ENCODE measurements at places on chromosomes 6 and 20.

DNA sequence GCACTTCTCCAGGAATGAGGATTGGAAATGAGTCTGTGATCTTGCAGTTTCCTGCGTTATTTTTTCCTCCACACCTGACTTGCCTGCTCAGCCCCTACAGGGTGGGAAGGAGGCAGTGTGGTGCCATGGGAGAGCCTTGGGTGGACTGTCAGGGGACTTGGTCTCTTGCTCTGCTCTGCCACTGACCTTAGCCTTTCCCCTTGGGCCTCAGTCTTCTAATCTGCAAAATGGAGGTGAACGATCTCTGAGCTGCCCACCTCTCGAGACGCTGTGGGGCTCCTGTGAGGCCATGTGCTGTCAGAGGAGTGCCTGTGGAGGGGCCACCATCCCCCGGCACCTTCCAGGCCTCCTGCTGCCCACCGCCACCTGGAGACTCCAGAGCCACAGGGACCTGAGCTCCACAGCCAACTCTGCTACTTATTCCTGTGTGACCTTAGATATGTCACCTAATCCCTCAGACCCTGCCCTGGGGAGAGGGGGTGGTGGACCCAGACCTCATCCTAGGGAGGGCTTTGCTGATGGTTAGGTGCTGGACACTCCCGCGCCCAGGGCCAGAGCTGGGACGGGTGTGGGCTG, 45.8 kb upstream of the MLN start:
- no peak for DNase-seq

- DNase-seq, result no peak
Observed at GRCh38 chr6:17311595-17312311, 30.6 kb downstream of the RBM24 start.

GRCh38 chr6:129104131-129104530, 221.2 kb downstream of the LAMA2 start:
- DNase-seq, result no peak

GRCh38 chr6:16948396-16948795, 153.5 kb upstream of the STMND1 start:
- no peak for DNase-seq

DNA sequence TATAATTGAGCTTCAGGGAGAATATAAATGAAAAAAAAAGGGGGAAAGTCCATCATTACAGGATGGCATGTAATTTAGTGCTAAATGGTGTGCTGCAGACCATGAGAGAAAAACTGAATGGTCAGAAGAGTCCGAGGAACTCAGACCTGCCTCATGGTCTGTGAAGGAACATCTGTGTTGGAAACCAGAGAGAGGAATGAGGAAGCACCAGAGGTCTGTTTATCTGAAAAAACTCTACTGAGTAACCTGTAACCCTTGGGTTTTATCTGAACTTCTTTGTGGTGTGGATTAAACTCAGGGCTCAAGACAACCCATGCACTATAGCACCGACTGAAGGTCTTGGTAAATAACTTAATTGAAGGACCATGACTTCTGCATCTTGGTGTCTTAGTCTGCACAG, 108.1 kb downstream of the RNF144B start:
- no peak for DNase-seq

GRCh38 chr6:35061102-35061615, 80.0 kb downstream of the TCP11 start:
- DNase-seq, result no peak

GRCh38 chr6:42022755-42023384, 27.5 kb upstream of the TAF8 start:
- DNase-seq, result no peak

All from activated naive CD8-positive, alpha-beta T cell treated with anti-CD3 and anti-CD28 coated beads, Interleukin-2, amount 50 U/mL, for 24 hours (primary cell).